ENCODE measurements at places on chromosomes 1 and 21. TPM values are rescaled to one million over a fixed set of nuclear protein-coding genes. Genes with fewer than 3 reads are reported as not detected.

GRCh38 chr1:110188035-110188618 lies 22.0 kb upstream of the KCNC4 start:
- DNase-seq, result no peak

DNA sequence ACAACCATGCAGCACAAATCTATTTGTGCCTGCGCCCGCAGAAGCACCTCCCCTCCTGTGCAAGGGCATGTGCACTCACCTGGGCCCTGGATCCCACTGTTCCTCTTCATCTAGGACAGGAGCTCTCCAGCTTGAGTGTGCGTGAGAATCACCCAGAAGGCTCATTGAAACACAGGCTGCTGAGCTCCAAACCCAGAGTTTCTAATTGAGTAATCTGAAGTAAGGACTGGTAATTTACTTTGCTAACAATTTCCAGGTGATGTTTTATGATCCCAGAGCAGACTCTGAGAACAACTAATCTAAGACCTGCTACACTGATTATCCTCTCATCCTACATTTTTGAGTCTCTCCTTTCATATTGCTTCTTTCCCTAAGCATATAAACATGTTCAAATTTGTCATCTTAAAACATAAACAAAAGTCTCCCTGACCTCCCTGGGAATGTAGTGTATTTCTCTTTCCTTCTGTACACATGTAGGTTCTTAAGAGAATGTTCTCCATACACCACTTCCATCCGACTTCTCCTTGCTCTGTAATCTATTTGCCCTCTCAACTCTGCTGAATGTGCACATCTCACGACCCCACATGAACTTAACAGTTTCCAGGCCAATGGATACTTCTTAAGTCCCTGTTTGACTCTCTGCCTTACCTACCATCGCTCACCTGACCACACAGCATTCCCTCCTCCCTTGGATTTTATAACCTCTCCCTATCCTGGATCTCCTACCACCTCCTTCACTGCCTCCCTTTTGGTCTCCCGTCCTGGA lies 522.5 kb downstream of the SMYD3 start:
- no peak for DNase-seq

- DNase-seq, result no peak
These were observed 75.2 kb upstream of the CD1D start for GRCh38 chr1:158105352-158106095.

GRCh38 chr1:44798481-44799365 lies 1.5 kb upstream of the PLK3 start:
- peak; percentile 19 for DNase-seq

The RGL1 gene
- 19.4 TPM for total RNA-seq

- DNase-seq, result no peak
These were observed 9.6 kb upstream of the KCNE1 start for GRCh38 chr21:34521561-34521960.

DNA sequence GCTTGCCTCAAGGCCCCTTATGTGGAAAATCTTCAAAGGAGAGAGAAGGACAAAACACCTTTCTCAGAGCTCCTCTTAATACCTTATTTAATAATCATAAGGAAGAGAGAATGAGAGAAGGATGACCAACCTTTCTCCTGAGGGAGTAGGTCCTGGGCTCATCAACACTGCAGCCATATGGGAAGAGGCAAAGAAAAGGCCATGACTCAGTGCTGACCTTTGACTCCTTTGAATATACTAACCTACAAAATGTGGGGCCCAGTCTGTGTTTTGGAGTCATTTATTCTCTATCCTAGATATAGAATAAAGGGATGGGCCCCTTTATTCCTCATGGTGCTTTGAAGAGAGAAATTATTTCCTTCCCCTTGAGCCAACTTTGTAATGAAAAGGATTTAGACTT lies 38.3 kb downstream of the CAMSAP2 start:
- no peak for DNase-seq

GRCh38 chr1:70911861-70912260 lies 135.8 kb downstream of the PTGER3 start:
- no peak for DNase-seq

The CLEC20A gene
- total RNA-seq, result not detected

GRCh38 chr1:85409516-85409915 lies 55.4 kb downstream of the DDAH1 start:
- no peak for DNase-seq
